ENCODE measurements at places on chromosomes 2 and 18. TPM values are rescaled to one million over a fixed set of nuclear protein-coding genes. Genes with fewer than 3 reads are reported as not detected.

Gene SMYD1
- total RNA-seq = not detected

Gene PDCD1
- not detected for total RNA-seq

Gene TGFA
- 5.0 TPM for total RNA-seq

Gene LIPG
- total RNA-seq = 0.34 TPM

Gene OXER1
- not detected for total RNA-seq
